ENCODE measurements at places on chromosomes 3 and 15. TPM values are rescaled to one million over a fixed set of nuclear protein-coding genes. Genes with fewer than 3 reads are reported as not detected.
A peak's percentile ranks its signal among the peaks of the same experiment; 100 is the strongest.

The TIMP4 gene
- 31.3 TPM for total RNA-seq

The RBP2 gene
- total RNA-seq = not detected

The CADPS gene
- not detected for total RNA-seq

The KBTBD13 gene
- total RNA-seq = not detected

The TRH gene
- not detected for total RNA-seq

The SNRK gene
- total RNA-seq = 20.3 TPM

The GOLGA6D gene
- total RNA-seq = 0.15 TPM

The ST3GAL6 gene
- total RNA-seq = not detected

GRCh38 chr3:76673171-76673570 is 366.7 kb upstream of the ROBO2 start:
- no peaks in the 10 kb centered on the region for H3K36me3 ChIP-seq
- peaks cover 11% of the 10 kb centered on the region for H3K4me1 ChIP-seq
- no peak for DNase-seq
- H3K27me3 ChIP-seq = no peaks in the 10 kb centered on the region
- H3K4me3 ChIP-seq = no peak overlapping the region

DNA sequence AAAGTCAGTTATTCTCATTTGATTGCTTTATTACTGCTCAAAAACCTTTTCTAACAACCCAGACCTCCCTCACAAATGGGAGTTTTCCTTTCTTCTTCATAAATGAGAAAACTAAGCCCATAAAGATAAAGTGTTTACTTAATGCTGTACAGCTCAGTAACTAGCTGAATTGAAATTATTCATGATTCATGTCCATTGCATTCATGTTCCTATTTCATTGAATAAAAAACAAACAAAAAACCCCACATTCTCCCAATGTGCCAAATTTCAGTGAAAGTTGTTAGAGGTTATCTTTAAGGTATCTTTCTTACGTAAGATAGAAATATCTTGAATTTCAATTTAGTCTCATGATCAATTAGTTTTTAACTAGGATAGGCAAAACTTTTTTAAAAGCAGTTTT is 2.8 kb downstream of the PLSCR2 start:
- H3K4me1 ChIP-seq = peaks cover 34% of the 10 kb centered on the region
- H3K27me3 ChIP-seq = no peaks in the 10 kb centered on the region
- no peak overlapping the region for H3K4me3 ChIP-seq
- H3K36me3 ChIP-seq = no peaks in the 10 kb centered on the region

GRCh38 chr15:101625184-101625583 is 27.0 kb downstream of the TM2D3 start:
- H3K4me3 ChIP-seq = no peak overlapping the region
- peaks cover 14% of the 10 kb centered on the region for H3K4me1 ChIP-seq
- H3K27me3 ChIP-seq = no peaks in the 10 kb centered on the region
- H3K36me3 ChIP-seq = peaks cover 14% of the 10 kb centered on the region

DNA sequence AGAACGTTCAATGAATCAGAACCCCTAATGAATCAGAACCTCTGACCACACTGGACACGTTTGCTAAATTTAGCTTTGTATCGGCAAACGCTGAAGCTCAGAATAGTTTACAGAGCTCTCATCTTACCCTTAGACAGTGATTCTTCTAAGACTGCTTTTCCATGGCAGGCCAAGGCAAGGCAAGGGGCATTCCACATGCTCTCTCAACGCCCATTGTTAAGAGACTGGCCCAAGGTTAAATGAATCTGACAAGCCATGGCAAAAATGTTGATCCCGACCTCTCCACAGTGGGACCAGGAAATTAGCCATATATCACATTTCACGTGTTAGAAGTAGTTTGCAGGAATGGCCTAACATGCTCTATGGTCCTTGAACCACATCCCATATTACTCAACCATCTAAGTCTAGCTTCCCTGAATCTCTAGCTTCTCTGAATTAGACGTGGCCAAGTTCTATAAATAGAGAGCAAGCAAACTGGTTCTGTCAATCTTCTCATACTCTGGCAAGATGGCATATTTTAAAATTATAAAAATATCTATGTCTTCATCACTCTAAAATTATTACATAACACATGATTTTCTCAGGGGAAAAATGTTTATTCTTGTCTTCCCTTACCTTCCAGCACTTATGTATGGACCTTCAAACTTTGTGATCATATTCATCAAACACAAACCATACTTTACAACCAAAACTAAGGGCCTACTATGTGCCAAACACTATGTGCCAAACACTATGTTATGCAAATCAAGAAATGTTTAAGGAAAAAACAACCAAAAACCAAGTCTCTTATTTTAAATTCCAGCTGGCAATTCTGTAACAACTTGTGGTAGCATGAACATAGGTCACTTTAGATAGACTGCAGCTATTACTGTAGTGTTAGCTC is 54.3 kb downstream of the AAGAB start:
- H3K4me3 ChIP-seq = no peak overlapping the region
- peak overlapping the region; percentile 35 for H3K27ac ChIP-seq
- peaks cover 19% of the 10 kb centered on the region for H3K36me3 ChIP-seq
- no peaks in the 10 kb centered on the region for H3K27me3 ChIP-seq
- H3K4me1 ChIP-seq = peaks cover 24% of the 10 kb centered on the region

DNA sequence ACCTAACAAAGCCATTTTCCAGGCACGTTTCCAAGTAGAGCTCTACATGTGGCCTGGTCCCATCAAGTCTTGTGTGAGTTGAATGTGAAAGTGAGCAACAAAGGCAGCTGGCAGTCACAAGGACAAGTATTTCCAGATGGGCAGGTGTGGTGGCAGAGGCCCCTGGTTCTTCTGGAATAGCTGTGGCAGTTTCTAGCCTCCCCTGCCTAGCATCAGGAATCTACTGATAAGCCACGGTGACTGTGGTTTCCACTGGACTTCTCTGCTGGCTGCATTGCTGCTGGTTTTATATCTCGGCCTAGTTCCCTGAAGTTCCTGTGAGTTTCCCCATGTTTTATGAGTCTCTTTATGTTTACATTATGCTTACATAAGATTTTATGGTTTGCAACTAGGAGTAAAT is 117.7 kb downstream of the GOLIM4 start:
- H3K27ac ChIP-seq = no peak overlapping the region
- peaks cover 8% of the 10 kb centered on the region for H3K27me3 ChIP-seq
- DNase-seq = no peak
- no peak overlapping the region for H3K4me3 ChIP-seq
- no peaks in the 10 kb centered on the region for H3K36me3 ChIP-seq
- H3K4me1 ChIP-seq = no peaks in the 10 kb centered on the region

GRCh38 chr3:23481616-23482278 is 278.6 kb downstream of the UBE2E2 start:
- peaks cover 14% of the 10 kb centered on the region for H3K4me1 ChIP-seq
- H3K36me3 ChIP-seq = no peaks in the 10 kb centered on the region
- H3K4me3 ChIP-seq = no peak overlapping the region
- no peak for DNase-seq

DNA sequence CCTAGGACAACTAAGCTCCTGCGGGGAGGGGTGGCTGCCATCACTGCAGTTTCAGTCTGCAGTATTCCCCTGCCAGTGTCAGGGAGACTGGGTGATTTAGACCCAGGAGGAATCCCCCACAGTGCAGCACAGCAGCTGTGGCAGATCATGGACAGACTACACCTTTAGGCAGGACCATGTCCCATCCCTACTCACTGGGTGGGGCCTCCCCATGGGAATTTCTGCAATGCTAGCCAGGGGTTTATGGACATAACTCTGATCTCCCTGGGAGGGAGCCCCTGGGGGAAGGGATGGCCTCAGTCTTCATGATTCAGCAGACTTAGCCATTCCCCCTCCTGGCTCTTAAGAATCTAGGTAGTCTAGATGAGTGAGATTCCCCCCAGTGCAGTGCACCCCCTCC is 130.1 kb upstream of the STAC start:
- H3K27me3 ChIP-seq = peaks cover 1% of the 10 kb centered on the region
- peaks cover 3% of the 10 kb centered on the region for H3K36me3 ChIP-seq
- H3K27ac ChIP-seq = no peak overlapping the region
- no peaks in the 10 kb centered on the region for H3K4me1 ChIP-seq
- H3K4me3 ChIP-seq = no peak overlapping the region

DNA sequence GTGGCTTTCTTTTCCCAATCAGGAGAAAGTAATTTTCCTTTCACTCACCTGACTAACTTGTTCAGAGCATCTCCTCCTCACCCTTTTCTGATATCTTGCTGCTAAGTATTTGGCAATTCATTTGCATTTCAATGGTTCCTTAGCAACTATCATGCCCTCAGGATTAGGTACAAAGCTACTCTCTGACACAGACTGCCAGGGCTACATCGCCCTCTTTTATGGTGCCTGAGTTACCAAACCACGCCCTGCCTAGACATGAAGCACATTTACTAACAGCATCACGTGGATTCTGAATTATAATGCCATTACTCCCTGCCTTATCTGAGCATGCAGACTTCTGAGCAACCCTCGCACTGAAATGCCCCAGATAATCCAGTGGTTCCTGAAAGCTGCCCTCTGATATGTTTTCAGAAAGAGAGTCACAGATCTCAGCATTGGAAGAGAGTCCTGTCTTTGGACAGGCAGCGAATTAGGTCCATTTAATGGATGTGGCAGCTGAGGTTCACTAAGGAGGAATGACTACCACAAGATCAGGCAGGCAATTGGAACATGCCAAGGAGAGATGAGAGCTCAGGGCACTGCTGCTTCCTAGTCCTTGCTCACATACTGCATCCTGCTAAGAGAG is 14.5 kb downstream of the EPHB1 start:
- no peak overlapping the region for H3K27ac ChIP-seq
- H3K36me3 ChIP-seq = no peaks in the 10 kb centered on the region
- DNase-seq = no peak
- H3K4me3 ChIP-seq = no peak overlapping the region

- peak overlapping the region; percentile 96 for H3K27ac ChIP-seq
- H3K36me3 ChIP-seq = peaks cover 12% of the 10 kb centered on the region
- H3K4me3 ChIP-seq = peak overlapping the region; percentile 77
- no peaks in the 10 kb centered on the region for H3K27me3 ChIP-seq
- peak; percentile 86 for DNase-seq
Observed at GRCh38 chr15:90872486-90873184, 4.2 kb downstream of the FURIN start.

GRCh38 chr3:9129365-9129764 is 120.1 kb downstream of the SRGAP3 start:
- H3K4me1 ChIP-seq = peaks cover 27% of the 10 kb centered on the region
- H3K27me3 ChIP-seq = peaks cover 3% of the 10 kb centered on the region
- H3K4me3 ChIP-seq = no peak overlapping the region

GRCh38 chr3:143975554-143976152 is 4.0 kb downstream of the DIPK2A start:
- peak overlapping the region; percentile 97 for H3K4me3 ChIP-seq
- H3K27me3 ChIP-seq = no peaks in the 10 kb centered on the region
- no peaks in the 10 kb centered on the region for H3K36me3 ChIP-seq
- peak overlapping the region; percentile 97 for H3K27ac ChIP-seq
- DNase-seq = no peak

GRCh38 chr15:97037080-97037479 is 706.6 kb downstream of the NR2F2 start:
- no peak overlapping the region for H3K4me3 ChIP-seq
- no peak for DNase-seq
- H3K4me1 ChIP-seq = peaks cover 4% of the 10 kb centered on the region
- H3K27ac ChIP-seq = no peak overlapping the region
- H3K27me3 ChIP-seq = peaks cover 1% of the 10 kb centered on the region

DNA sequence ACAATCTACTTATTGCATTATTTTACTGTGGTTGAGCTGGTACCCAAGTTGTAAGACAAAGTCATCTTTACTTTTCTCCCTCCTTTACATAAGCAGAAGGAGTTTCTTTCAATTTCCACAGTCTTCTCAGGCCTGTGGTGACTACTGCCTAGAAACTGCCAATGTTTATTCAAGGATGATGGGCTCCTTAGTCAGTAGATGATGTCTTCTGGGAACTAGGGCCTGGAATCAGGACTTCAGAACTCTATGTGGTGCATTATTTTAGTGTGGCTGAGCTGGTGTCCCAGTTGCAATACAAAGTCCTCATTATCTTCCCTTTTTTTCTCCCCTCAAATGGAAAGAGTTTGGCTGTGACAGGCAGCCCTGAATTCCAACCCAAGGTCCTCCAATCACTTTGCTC is 1762.5 kb downstream of the SI start:
- no peaks in the 10 kb centered on the region for H3K27me3 ChIP-seq
- H3K27ac ChIP-seq = no peak overlapping the region
- DNase-seq = no peak
- no peaks in the 10 kb centered on the region for H3K36me3 ChIP-seq
- H3K4me1 ChIP-seq = no peaks in the 10 kb centered on the region

DNA sequence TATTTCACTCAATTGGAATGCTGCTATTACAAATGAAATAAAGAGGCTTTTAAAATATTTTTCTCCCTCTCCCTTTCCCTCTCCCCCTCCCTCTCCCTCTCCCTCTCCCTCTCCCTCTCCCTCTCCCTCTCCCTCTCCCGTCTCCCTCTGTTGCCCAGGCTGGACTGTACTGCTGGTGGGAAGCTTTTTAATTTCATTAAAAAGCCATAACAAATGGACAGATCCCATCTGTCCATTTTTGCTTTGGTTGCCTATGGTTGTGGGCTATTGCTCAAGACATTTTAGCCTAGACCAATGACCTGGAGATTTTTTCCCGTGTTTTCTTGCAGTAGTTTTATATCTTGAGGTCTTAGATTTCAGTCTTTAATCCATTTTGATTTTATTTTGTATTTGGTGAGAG is 107.2 kb upstream of the LRRC3B start:
- H3K36me3 ChIP-seq = no peaks in the 10 kb centered on the region
- H3K4me3 ChIP-seq = no peak overlapping the region
- no peak overlapping the region for H3K27ac ChIP-seq
- no peaks in the 10 kb centered on the region for H3K27me3 ChIP-seq
- no peak for DNase-seq

GRCh38 chr3:133152056-133152455 is 113.9 kb downstream of the TMEM108 start:
- no peak for DNase-seq
- no peaks in the 10 kb centered on the region for H3K4me1 ChIP-seq
- no peak overlapping the region for H3K27ac ChIP-seq

DNA sequence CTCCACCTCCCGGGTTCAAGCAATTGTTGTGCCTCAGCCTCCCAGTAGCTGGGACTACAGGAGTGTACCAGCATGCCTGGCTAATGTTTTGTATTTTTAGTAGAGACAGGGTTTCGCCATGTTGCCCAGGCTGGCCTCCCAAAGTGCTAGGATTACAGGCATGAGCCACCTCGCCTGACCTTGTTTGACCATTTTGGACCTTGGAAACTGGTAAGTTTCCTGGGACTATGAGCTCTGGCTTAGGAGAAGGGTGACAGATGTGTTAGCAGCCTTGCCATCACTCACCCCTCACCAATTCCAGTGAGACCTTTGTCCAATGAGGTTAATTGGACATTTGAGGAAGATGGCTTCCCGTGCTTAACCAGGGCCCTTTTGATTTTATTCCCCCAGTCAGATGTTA is 19.9 kb downstream of the DNASE1L3 start:
- no peaks in the 10 kb centered on the region for H3K27me3 ChIP-seq
- H3K4me1 ChIP-seq = no peaks in the 10 kb centered on the region
- H3K27ac ChIP-seq = no peak overlapping the region
- H3K36me3 ChIP-seq = no peaks in the 10 kb centered on the region

- H3K27ac ChIP-seq = no peak overlapping the region
- peaks cover 14% of the 10 kb centered on the region for H3K36me3 ChIP-seq
Observed at GRCh38 chr3:170257145-170257544, 34.9 kb downstream of the PRKCI start.

- H3K4me3 ChIP-seq = no peak overlapping the region
- peaks cover 4% of the 10 kb centered on the region for H3K27me3 ChIP-seq
- H3K27ac ChIP-seq = no peak overlapping the region
- no peaks in the 10 kb centered on the region for H3K4me1 ChIP-seq
Observed at GRCh38 chr3:195012571-195012970, 258.4 kb downstream of the XXYLT1 start.

- no peak overlapping the region for H3K4me3 ChIP-seq
- peaks cover 9% of the 10 kb centered on the region for H3K27me3 ChIP-seq
- no peak for DNase-seq
- H3K36me3 ChIP-seq = no peaks in the 10 kb centered on the region
- no peak overlapping the region for H3K27ac ChIP-seq
- no peaks in the 10 kb centered on the region for H3K4me1 ChIP-seq
Observed at GRCh38 chr3:114214542-114215341, 22.6 kb downstream of the ZNF80 start.

Data from chondrocyte (in vitro differentiated cells).